ENCODE measurements at places on chromosomes 2 and 18. TPM values are rescaled to one million over a fixed set of nuclear protein-coding genes. Genes with fewer than 3 reads are reported as not detected.

DES gene
- polyA plus RNA-seq: 672 TPM

RTP5 gene
- polyA plus RNA-seq: 0.06 TPM

RNU2-63P gene
- polyA plus RNA-seq: not detected

LYPD6 gene
- polyA plus RNA-seq: 0.51 TPM

FAM168B gene
- 27.3 TPM for polyA plus RNA-seq

MDH1B gene
- polyA plus RNA-seq: 0.31 TPM

PIEZO2 gene
- polyA plus RNA-seq: 0.37 TPM

TTC31 gene
- polyA plus RNA-seq: 13.4 TPM

SPAG16 gene
- polyA plus RNA-seq: 20.4 TPM

PROKR1 gene
- polyA plus RNA-seq: 0.01 TPM

AQP12A gene
- not detected for polyA plus RNA-seq

TACR1 gene
- polyA plus RNA-seq: 0.35 TPM
